Activated T-cell treated with anti-CD3 and anti-CD28 coated beads, Interleukin-2, amount 50 U/mL, for 72 hours (primary cell): ENCODE measurements at places on chromosomes 5 and 9.
A peak's percentile ranks its signal among the peaks of the same experiment; 100 is the strongest.

DNA sequence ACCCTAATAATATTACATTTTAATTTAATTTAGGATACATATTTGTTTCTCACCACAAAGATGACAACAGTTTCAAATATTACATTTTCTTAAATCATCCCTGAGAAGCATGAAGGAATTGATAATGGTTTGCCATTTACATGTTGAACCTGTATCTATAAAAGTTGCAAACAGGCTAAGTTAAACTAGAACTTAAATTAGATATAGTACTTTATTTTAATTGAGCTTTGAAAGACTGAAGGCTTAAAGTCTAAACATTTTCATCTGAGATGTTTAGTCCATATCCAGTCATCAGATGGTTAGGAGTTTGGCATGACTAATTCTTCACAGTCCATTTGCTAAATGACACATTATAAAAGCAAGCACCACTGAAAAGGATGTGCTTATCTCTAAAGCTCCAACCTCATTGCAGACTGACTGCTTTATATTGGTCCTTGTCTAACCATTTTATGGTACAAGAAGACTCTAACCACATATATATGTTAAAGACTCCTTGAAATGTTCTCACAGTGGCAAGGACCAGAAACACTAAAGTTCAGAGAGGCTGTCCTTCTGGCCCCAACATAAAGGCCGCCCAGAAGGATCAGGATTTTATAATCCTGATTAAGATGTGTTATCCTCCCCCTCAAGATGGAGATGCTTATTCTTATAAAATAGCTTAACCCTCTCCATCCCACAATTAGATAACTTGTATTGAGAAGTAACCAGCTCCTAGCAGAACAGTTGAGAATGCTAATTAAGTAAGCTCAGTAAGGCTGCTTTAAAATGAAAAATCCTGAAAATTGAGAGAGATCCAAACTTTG, 25.8 kb downstream of the WNT8A start:
- H3K27me3 ChIP-seq: no peaks in the 10 kb centered on the region
- no peak overlapping the region for H3K4me3 ChIP-seq
- H3K4me1 ChIP-seq: peaks cover 6% of the 10 kb centered on the region
- no peaks in the 10 kb centered on the region for H3K36me3 ChIP-seq
- no peak overlapping the region for H3K27ac ChIP-seq

DNA sequence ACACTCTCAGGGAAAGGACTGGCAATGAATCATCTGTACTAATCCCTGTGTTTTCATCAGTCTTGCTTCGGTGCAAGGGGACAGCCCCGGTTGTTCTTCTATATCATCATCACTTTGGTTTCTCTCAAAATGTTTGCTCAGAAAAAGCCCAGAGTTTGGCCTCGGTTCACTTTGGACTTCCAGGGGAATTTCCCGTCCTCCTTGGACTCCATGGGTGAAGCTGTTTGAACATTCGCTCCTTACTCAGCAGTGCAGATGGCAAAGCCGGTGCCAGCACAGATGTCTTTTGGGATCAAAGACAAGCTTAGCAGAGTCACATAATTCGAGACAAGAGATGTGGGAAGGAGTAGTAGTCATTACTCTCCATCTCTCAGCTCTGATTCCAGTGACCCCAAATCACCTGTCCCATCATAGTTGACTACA, 69.8 kb upstream of the TNFSF8 start:
- peaks cover 89% of the 10 kb centered on the region for H3K4me1 ChIP-seq
- H3K36me3 ChIP-seq: no peaks in the 10 kb centered on the region
- no peaks in the 10 kb centered on the region for H3K27me3 ChIP-seq

DNA sequence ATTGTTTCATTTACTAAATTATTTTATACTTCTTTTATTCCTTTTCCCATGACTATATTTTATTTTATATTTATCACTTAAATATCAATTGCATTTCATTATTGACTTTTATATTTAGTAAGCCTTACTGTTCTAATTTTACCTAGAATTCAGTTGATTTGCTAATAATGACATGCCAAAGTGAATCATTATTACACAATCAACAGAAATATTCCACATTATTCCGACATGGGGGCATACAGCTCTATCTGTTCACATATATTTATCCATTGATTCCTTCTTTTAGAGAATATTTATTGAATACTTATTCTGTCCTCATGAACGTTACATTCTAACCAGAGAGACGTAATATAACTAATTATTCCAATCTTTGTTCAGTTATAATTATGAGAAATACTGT, 221.8 kb downstream of the DOCK8 start:
- no peak for DNase-seq
- no peaks in the 10 kb centered on the region for H3K27me3 ChIP-seq
- H3K36me3 ChIP-seq: peaks cover 16% of the 10 kb centered on the region

- no peak overlapping the region for H3K27ac ChIP-seq
- peaks cover 1% of the 10 kb centered on the region for H3K36me3 ChIP-seq
- peaks cover 19% of the 10 kb centered on the region for H3K27me3 ChIP-seq
- no peak for DNase-seq
- H3K4me3 ChIP-seq: no peak overlapping the region
- peaks cover 6% of the 10 kb centered on the region for H3K4me1 ChIP-seq
These were observed 28.5 kb downstream of the COL5A1 start for GRCh38 chr9:134670042-134670525.

GRCh38 chr9:123059472-123060220, 26.2 kb downstream of the GPR21 start:
- DNase-seq: no peak
- H3K27me3 ChIP-seq: no peaks in the 10 kb centered on the region
- no peak overlapping the region for H3K4me3 ChIP-seq
- H3K36me3 ChIP-seq: peaks cover 2% of the 10 kb centered on the region

DNA sequence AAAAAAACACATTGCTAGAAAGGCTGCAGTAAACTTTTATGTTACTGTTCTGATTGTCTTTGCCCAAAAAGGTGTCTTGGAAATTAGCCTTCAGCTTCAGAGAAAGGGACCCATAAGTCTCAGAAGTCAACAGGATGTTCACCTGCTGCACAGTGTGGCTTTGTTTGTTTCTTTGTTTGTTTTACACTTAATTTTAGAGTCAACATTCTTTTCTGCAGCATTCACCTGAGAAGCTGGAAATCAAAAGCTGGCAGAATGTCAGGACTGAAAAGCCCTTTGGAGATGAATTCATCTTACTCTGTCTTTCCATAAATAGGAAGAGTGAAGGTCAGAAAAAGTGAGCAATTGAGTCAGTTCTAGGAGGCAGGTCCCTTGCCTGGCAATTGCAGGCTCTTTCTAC, 170.0 kb downstream of the PAPPA start:
- H3K27ac ChIP-seq: no peak overlapping the region
- no peaks in the 10 kb centered on the region for H3K4me1 ChIP-seq

- no peak for DNase-seq
- no peak overlapping the region for H3K4me3 ChIP-seq
- peaks cover 7% of the 10 kb centered on the region for H3K4me1 ChIP-seq
- H3K27me3 ChIP-seq: no peaks in the 10 kb centered on the region
- no peak overlapping the region for H3K27ac ChIP-seq
These were observed 24.7 kb upstream of the RNU6ATAC start for GRCh38 chr9:134189145-134189469.

- H3K4me3 ChIP-seq: no peak overlapping the region
- H3K27ac ChIP-seq: no peak overlapping the region
- no peaks in the 10 kb centered on the region for H3K4me1 ChIP-seq
- no peaks in the 10 kb centered on the region for H3K36me3 ChIP-seq
- no peak for DNase-seq
- H3K27me3 ChIP-seq: peaks cover 7% of the 10 kb centered on the region
These were observed 67.1 kb upstream of the PPP2R2B start for GRCh38 chr5:146945617-146946084.

DNA sequence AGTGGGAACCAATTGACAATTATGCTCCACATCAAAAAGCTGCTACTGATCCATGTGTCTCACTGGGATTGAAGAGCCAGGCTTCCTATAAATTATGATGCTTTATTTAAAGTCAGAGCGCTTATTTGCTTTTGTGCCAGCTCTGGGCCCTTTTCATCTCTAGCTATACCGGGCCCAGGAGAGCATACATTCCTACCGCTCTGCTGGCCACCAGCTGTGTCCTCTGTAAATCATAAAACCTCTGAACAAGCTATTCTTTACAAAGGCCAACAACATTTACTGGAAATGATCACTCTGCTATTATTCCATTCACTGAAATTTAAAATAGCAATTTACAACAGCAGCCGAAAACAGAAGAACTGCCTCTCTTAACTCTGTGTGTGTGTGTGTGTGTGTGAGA, 86.6 kb downstream of the ZNF608 start:
- peaks cover 36% of the 10 kb centered on the region for H3K27me3 ChIP-seq
- H3K4me3 ChIP-seq: no peak overlapping the region
- H3K27ac ChIP-seq: no peak overlapping the region
- no peaks in the 10 kb centered on the region for H3K36me3 ChIP-seq

- H3K36me3 ChIP-seq: peaks cover 40% of the 10 kb centered on the region
- H3K4me1 ChIP-seq: peaks cover 48% of the 10 kb centered on the region
- peak overlapping the region; percentile 91 for H3K27ac ChIP-seq
- no peak for DNase-seq
- H3K27me3 ChIP-seq: no peaks in the 10 kb centered on the region
These were observed 36.9 kb downstream of the G3BP1 start for GRCh38 chr5:151808451-151809169.

GRCh38 chr9:133331221-133331620, 4.8 kb downstream of the SURF6 start:
- no peak for DNase-seq
- H3K4me3 ChIP-seq: no peak overlapping the region
- H3K4me1 ChIP-seq: peaks cover 31% of the 10 kb centered on the region
- H3K27ac ChIP-seq: peak overlapping the region; percentile 18
- H3K27me3 ChIP-seq: no peaks in the 10 kb centered on the region

DNA sequence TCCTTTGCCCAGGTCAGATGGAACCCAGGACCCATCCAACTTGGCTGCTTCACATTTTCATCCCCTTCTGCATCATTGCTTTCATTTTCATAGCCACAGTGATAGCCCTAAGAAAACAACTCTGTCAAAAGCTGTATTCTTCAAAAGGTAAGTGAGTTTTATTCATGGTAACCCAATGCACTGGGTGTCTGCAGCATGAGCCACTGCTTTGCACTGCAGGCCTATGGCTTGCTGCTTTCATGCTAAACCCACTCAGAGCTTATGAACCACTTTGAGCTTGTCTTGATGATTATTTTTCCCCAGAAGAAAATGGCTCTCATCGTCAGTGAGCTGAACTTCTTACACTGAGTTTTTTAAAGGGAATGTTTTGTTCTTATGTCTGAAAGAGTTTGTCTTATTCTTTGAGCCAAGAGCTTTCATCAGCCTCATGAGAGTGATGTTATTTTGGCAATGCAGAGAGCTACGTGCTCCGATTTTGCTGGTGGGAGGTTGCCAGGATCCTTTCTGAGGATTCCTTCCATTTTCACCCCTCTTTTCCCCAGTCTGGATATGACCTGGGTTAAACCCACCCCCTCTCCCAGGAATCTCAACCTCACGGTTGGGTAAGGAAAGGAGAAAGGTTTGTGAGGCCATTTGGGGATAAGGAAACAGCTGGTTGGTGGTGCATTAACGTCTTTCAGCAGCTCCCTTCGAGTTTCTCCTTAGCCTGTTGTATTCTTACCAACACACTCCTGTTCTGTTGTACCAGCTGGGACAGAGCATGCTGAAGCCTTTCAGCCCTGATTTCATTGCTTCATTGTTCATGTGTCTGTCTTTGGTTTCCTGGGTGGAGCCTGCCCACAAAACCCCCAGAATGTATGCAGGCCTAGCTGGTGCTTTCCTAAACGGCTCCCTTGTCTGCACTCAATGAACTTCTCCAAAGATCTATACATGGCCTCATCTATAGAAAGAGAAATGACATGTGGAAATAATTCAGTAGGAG, 47.6 kb downstream of the PDCD1LG2 start:
- peak overlapping the region; percentile 75 for H3K4me3 ChIP-seq
- peaks cover 5% of the 10 kb centered on the region for H3K36me3 ChIP-seq
- peak overlapping the region; percentile 93 for H3K27ac ChIP-seq
- H3K27me3 ChIP-seq: no peaks in the 10 kb centered on the region
- H3K4me1 ChIP-seq: peaks cover 38% of the 10 kb centered on the region

DNA sequence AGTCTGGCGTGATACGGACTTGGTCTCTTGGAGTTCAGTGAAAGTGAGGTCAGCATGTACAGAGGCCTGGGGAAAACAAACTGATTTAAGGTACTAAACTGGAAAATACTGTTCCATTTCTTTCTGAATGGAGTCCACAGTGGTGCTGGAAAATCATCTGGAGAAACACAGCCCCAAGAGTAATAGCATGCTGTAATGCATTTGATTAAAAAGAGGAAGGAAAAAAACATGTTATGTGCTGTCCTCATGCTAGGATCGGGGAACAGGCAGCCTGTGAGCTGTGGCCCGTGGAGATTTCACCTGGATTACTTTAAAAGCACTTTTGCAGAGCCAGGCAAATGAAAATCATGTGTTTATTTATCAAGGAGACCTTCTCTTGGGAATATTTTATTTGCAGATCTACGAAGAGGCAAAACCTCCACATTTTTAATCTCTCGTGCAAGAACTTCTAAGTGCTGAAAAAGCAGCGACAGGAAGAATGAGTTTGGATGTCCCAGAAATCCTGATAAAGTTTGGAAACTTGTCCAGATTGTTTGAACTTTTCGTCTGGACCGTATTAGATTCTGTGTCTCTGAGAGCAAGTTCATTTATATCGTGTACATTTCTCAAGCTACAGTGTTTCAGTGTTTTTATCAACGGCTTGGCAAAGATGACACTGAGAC, 228.8 kb downstream of the GAS1 start:
- no peaks in the 10 kb centered on the region for H3K4me1 ChIP-seq
- no peaks in the 10 kb centered on the region for H3K36me3 ChIP-seq
- DNase-seq: no peak
- no peaks in the 10 kb centered on the region for H3K27me3 ChIP-seq
- H3K27ac ChIP-seq: no peak overlapping the region
- H3K4me3 ChIP-seq: no peak overlapping the region
